Cardiac septum (tissue), 1 donor: ENCODE measurements at places on chromosomes 3 and 15.

- peak; percentile 90 for DNase-seq
Measured at GRCh38 chr15:68205954-68206539, 915 bp upstream of the CALML4 start.

DNA sequence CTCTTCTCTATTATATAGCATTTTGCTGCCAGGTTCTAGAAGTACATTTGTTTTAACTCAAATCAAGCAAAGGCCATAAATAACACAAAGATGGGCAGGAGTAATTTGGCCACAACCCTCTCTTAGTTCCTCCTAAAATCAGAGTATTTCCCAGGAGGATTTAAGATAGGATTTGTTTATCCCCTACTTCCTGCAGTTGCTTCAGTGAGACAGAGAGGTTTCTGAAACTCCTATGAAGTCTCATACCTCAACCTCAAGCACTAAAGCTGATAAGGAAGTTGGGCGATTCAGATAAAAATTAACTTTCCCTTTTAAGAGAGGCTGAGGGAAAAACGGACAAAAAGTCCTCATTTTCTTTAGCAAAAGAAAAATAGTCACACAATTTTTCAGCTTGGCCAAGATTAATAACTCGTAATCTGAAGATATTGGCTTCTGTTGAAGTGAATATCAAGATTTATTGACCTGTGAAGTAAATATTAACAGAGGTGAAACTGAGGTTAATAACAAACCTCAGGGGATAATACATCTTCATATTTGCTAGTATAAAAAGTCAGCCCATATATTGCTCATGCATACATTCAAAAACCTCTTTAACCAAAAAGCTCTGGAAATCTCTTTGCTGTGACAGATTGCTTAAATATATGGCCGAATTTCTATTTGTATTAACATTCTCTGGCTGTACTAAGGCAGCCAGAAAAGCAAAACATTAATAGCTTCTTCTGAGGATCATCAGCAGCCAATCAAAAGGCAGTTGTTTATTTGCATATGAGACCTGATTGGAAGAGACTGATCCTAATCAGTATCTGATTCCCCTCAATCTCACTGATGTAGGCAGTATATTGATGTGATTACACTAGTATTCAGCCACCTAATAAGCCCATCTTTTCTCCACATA, 90.6 kb upstream of the GADL1 start:
- no peak for DNase-seq

- no peak for DNase-seq
Measured at GRCh38 chr3:14658978-14659377, 7.4 kb downstream of the CCDC174 start.

GRCh38 chr3:14482271-14482721, 57.8 kb downstream of the GRIP2 start:
- DNase-seq = no peak

DNA sequence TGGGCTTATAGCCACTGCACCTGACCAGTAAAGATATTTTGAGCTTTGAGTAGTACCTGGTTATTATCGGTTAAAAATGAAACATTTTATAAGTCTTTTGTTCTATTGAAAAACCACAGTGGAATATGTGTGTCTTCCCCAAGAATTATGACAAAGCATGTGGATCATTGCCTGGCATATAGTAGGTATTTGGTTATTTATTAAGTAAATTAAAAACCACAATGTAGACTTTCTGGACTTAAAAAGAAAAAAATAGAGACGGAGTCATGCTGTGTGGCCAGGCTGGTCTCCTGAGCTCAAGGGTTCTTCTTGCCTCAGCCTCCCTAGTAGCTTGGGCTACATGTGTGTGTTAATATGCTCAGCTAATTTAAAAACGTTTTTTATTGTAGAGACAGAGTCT, 43.5 kb downstream of the UBE2E2 start:
- no peak for DNase-seq

- no peak for DNase-seq
Measured at GRCh38 chr3:24167429-24167828, 222.3 kb downstream of the NR1D2 start.

GRCh38 chr15:33100314-33100713, 94.2 kb downstream of the FMN1 start:
- DNase-seq = no peak

GRCh38 chr15:33746203-33746602, 222.1 kb upstream of the CHRM5 start:
- no peak for DNase-seq

GRCh38 chr3:38890426-38890825, 74.4 kb upstream of the SCN10A start:
- no peak for DNase-seq

DNA sequence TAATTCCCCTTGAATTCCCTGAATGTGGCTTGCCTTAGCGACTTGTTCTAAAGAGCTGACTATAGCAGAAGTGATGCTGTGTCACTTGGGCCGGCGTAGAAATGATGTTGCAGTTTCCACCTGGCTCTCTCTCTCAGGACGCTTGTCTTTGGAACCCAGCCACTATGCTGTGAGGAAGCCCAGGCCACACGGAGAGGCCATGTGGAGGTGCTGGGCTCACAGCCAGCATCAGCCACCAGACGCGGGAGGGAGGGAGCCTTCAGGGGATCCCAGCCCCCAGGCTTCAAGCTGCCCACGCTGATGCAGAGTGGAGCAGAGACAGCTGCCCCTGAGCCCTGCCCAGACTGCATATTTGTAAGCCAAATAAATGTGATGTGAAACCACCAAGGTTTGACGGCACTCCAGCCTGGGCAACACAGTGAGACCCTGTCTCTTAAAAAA, 18.6 kb downstream of the RNU5B-1 start:
- peak; percentile 83 for DNase-seq

- no peak for DNase-seq
Measured at GRCh38 chr15:34796847-34797435, 1.6 kb upstream of the ACTC1 start.
